ENCODE measurements at places on chromosomes 5 and 9. TPM values are rescaled to one million over a fixed set of nuclear protein-coding genes. Genes with fewer than 3 reads are reported as not detected.

Gene PCA3
- not detected for total RNA-seq

Gene SH2D3C
- total RNA-seq, result 48.6 TPM

Gene BTNL8
- total RNA-seq, result not detected

Gene PLEKHG4B
- total RNA-seq, result not detected

Gene MSX2
- not detected for total RNA-seq

Gene DOCK8
- 307 TPM for total RNA-seq

Gene GFPT2
- 0.12 TPM for total RNA-seq

Gene SSBP2
- 54.4 TPM for total RNA-seq

Gene IFNB1
- total RNA-seq, result not detected

Gene CCDC192
- total RNA-seq, result not detected

Gene CCDC69
- 93.9 TPM for total RNA-seq

Gene KIF24
- total RNA-seq, result 0.22 TPM

Gene GFI1B
- total RNA-seq, result not detected

Gene CER1
- total RNA-seq, result not detected

Gene KCTD16
- 0.20 TPM for total RNA-seq

Gene ABO
- total RNA-seq, result 0.29 TPM

Gene FOXE1
- not detected for total RNA-seq

Gene TAF11L5
- total RNA-seq, result not detected

Gene AGGF1
- total RNA-seq, result 29.4 TPM

Gene PCDHGA4
- total RNA-seq, result 0.47 TPM

Gene PCDHGB3
- 0.50 TPM for total RNA-seq

Gene SLC1A1
- total RNA-seq, result 1.00 TPM

Gene NUP188
- total RNA-seq, result 70.8 TPM

Gene RELL2
- total RNA-seq, result 20.4 TPM

Gene CAMK4
- 243 TPM for total RNA-seq

Gene EXOSC2
- total RNA-seq, result 53.9 TPM

Gene HMCN2
- not detected for total RNA-seq

Gene CNTLN
- 0.15 TPM for total RNA-seq

Gene GABRP
- total RNA-seq, result not detected

Gene SPATA31E1
- not detected for total RNA-seq

Gene LIX1
- total RNA-seq, result not detected

Gene ADAMTS16
- total RNA-seq, result not detected

Gene MORN5
- total RNA-seq, result not detected

Gene CD74
- total RNA-seq, result 178 TPM

Gene PCDHA9
- total RNA-seq, result not detected

Gene LCN1
- not detected for total RNA-seq

Gene ITGA2
- 1.6 TPM for total RNA-seq

Gene AFAP1L1
- total RNA-seq, result not detected

Gene TIMD4
- 9.5 TPM for total RNA-seq
